ENCODE measurements at places on chromosomes 16 and 17.
A peak's percentile ranks its signal among the peaks of the same experiment; 100 is the strongest.

GRCh38 chr17:31418773-31419350 lies 27.4 kb downstream of the RAB11FIP4 start:
- no peak for DNase-seq
- peaks cover 3% of the 10 kb centered on the region for H3K4me1 ChIP-seq
- H3K27ac ChIP-seq = no peak overlapping the region
- H3K36me3 ChIP-seq = no peaks in the 10 kb centered on the region

DNA sequence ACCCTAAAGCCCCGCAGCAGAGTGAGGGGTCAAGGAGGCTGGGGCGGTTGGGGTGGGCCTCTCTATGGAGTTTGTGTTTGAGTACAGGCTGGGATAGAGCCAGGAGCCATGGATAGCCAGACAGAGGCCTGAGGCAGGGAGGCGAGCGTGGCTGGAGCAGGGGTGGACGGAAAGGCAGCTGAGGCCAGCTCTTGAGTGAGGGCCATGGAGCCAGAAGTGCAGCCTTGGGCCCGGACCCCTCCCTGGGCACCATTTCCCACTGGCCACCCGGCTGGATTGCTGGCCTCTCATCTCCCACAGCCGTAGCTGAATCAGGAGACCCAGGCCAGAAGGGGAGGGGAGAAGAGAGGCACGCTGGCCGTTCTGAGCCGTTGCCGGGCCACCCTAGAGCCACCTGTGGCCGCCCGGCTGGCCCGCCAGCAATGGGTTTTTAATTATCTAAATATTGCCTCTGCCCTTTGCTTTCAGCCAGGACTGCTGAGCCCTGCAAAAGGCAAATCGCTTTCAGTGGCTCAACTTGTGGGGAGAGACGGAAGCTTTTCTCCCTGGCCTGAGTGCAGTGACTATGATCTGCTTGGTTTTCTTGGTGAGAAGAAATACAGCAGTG lies 75.2 kb upstream of the GSE1 start:
- H3K4me3 ChIP-seq = no peak overlapping the region
- no peak for DNase-seq
- H3K36me3 ChIP-seq = no peaks in the 10 kb centered on the region
- peaks cover 23% of the 10 kb centered on the region for H3K4me1 ChIP-seq

DNA sequence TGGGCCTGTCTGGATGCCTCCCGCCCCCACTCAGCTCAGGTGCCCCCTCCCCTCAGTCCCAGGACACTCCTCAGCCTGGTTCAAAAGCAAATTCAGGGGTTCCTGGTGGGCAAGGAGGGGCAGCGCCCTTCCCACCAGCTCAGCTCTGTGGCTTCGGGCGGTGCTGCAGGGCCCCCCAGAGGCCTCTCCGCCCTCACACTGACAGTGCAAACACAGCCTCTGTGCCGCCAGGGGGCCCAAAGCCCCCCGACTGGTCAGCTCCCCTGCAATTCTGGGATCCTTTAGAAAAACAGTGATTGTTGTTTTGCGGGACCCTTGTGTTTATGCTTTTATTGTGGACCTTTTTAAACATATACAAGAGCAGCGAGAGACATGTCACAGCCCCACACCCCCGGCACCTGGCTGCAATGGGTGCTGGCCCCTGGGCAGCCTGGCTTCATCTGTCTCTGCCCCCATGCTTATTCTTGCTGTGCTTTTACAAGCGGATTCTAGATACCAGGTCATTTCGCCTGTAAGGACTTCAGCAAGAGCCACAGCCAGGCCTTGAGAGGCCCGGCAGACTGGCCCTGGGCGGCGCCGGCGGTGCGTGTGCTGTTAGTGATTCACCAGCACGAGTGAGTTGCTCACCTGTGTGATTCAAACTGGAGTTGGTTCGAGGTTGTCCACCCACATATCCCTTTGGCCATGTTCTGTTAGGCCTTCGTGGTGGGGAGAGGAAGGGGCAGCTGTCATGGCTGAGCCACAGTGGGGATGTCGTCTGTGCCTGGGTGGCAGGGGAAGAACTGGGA lies 21.2 kb downstream of the ZNF469 start:
- H3K36me3 ChIP-seq = no peaks in the 10 kb centered on the region
- peaks cover 12% of the 10 kb centered on the region for H3K4me1 ChIP-seq
- H3K27me3 ChIP-seq = peaks cover 2% of the 10 kb centered on the region
- H3K27ac ChIP-seq = no peak overlapping the region

DNA sequence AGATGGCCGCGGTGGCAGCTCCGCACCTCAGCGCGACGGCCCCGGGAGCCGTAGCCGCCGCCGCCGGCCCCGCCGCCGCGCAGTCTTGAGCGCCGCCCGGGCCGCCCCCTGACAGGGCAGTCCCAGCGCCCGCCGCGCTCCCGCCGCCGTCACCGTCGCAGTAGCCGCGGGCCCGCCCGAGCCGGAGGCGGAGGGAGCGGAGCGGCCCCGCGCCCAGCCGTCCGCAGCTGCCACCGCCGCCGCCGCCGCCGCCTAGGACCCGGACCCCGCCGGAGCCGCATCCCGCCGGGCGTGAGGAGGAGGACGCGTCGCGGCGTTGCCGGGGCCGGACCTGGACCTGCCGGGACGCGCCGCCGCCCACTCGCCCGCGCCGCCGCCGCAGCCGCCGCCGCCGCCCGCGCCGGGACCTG lies 218 bp downstream of the TNRC6C start:
- H3K27me3 ChIP-seq = no peaks in the 10 kb centered on the region
- peaks cover 24% of the 10 kb centered on the region for H3K4me1 ChIP-seq
- no peak overlapping the region for H3K27ac ChIP-seq
- no peak for DNase-seq
- H3K36me3 ChIP-seq = no peaks in the 10 kb centered on the region

GRCh38 chr16:68468842-68469241 lies 20.5 kb upstream of the SMPD3 start:
- no peaks in the 10 kb centered on the region for H3K27me3 ChIP-seq
- H3K27ac ChIP-seq = no peak overlapping the region
- DNase-seq = no peak
- H3K4me3 ChIP-seq = no peak overlapping the region
- peaks cover 46% of the 10 kb centered on the region for H3K4me1 ChIP-seq

GRCh38 chr17:35778641-35779196 lies 16.7 kb downstream of the MMP28 start:
- no peaks in the 10 kb centered on the region for H3K36me3 ChIP-seq
- no peak overlapping the region for H3K4me3 ChIP-seq
- no peaks in the 10 kb centered on the region for H3K27me3 ChIP-seq
- no peaks in the 10 kb centered on the region for H3K4me1 ChIP-seq
- no peak for DNase-seq

GRCh38 chr16:46857368-46857945 lies 26.5 kb upstream of the C16orf87 start:
- no peaks in the 10 kb centered on the region for H3K4me1 ChIP-seq
- H3K36me3 ChIP-seq = no peaks in the 10 kb centered on the region
- H3K4me3 ChIP-seq = no peak overlapping the region
- no peak for DNase-seq

- H3K27me3 ChIP-seq = no peaks in the 10 kb centered on the region
- H3K27ac ChIP-seq = no peak overlapping the region
- H3K4me3 ChIP-seq = no peak overlapping the region
- H3K4me1 ChIP-seq = no peaks in the 10 kb centered on the region
- H3K36me3 ChIP-seq = no peaks in the 10 kb centered on the region
Observed at GRCh38 chr16:67406111-67406971, 9.9 kb downstream of the ZDHHC1 start.

GRCh38 chr17:36613155-36613554 lies 11.8 kb downstream of the MRM1 start:
- H3K36me3 ChIP-seq = no peaks in the 10 kb centered on the region
- no peak for DNase-seq
- H3K27ac ChIP-seq = no peak overlapping the region

GRCh38 chr16:81315271-81316175 lies 761 bp downstream of the GAN start:
- DNase-seq = peak; percentile 52
- peaks cover 4% of the 10 kb centered on the region for H3K36me3 ChIP-seq
- peak overlapping the region; percentile 78 for H3K4me3 ChIP-seq
- peak overlapping the region; percentile 66 for H3K27ac ChIP-seq
- peaks cover 19% of the 10 kb centered on the region for H3K4me1 ChIP-seq
- no peaks in the 10 kb centered on the region for H3K27me3 ChIP-seq

- H3K27ac ChIP-seq = no peak overlapping the region
- H3K27me3 ChIP-seq = no peaks in the 10 kb centered on the region
- no peak for DNase-seq
- peaks cover 5% of the 10 kb centered on the region for H3K4me1 ChIP-seq
Observed at GRCh38 chr17:47757386-47757785, 24.4 kb downstream of the TBX21 start.

DNA sequence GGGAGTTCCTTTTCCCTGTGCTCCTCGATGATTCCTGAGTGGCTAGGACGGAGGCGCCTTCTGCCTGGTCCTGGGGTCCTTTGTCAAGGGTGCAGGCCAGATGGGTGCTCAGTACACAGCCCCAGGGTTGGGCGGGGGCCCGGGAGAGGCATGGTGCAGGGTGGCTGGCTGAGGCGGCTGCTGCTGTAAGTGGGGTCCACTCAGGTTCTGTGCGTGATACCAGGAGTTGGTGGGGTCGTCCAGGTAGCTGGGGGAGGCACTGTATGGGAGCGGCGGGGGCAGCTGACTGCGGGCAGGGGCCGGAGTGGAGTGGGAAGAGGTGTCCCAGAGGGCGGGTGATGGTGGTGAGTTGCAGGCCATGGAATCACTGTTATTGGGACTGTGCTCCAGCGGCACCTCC lies 3.6 kb downstream of the DLX3 start:
- no peaks in the 10 kb centered on the region for H3K36me3 ChIP-seq
- H3K4me1 ChIP-seq = peaks cover 26% of the 10 kb centered on the region
- peaks cover 49% of the 10 kb centered on the region for H3K27me3 ChIP-seq
- H3K27ac ChIP-seq = no peak overlapping the region
